GOT3 (cell line): ENCODE measurements at places on chromosomes 4 and X.

GRCh38 chr4:112341033-112341432 is 43.9 kb downstream of the ALPK1 start:
- no peak for DNase-seq

DNA sequence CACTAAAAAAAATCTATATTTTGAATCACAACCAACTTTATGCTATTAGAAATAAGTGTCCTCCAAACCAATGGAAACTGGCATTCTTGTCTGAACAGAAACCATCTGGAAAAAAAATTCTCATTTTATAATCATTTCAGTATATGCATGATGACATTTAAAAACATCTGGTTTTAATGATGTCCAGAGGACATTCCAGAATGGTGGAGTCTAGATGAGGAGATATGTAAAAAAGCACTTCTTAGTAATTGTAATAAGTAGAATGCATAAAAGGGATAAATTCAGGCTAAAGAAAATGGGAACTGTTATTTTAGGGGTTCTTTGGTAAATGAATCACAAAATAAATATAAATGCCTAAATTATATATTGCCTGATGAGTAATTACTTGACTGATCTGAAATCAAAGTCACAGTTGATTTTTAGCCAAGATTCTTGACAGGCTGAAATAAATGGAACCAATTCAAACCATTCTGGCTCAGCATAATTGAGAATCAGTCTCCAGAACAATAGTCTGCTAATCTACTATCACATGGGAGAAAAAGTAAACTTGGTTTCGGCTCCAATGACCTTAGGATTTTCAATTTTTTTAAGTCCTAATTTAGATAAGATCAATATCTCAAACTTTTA is 636.6 kb downstream of the FAT4 start:
- DNase-seq = no peak

GRCh38 chr4:73631565-73632226 is 11.5 kb upstream of the RASSF6 start:
- no peak for DNase-seq

DNA sequence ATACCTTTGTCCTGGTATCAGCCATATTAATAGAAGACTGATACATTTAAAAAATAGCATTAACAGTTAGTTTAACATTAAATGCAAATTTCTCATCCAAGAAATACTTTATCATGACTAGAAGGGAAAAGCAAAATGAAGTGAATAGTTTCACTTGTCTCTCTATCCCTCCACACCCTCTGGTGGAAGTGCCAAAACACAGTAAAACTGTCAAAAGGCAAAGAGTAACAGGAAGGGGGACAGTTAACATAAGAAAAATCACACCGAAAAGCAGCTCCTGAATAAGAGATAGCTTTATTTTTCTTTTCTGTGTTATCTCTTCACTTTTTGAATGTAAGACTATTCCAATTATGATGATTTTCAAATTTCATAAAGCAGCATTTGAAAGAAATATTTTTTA is 187.2 kb downstream of the FBXW7 start:
- no peak for DNase-seq

DNA sequence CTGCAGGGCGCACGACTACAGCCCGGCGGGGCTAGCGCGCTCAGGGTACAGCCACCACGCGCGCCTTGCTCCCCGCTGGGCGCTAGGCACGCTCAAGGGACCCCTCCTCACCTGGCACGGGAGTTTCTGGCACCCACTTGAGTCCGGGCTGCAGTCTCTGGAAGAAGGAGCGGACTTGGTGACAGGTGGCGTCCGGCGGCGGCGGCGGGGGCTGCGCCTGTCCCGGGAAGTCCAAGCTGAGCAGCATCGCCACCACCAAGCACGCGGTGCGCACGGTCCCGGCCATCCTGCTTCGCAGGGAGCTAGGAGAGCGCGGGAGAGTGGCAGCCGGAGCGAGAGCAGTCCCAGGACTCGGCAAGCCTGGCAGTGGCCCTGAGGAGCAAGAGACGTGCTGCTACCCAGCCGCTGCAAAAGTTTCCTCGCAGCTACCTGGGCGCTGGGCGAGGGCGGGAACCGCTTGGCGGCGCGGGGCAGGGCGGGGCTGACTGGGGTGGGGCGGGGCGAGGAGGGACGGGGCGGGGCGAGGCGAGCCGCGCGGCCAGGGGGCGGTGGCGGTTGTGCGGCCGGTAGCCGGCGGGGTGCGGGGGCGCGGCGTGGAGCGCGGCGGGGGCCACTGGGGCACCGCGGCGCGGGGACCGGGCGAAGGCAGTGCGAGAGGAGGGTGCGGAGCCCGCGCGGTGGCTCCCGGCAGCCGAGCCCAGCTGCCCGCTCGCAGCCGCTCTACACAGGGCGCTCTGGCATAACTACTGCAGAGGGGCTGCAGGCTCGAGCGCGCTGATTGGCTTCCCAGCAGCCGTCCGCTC is at the start of gene GPC3:
Gene GPC3, minus strand, starts transcription at position 431 of the 803 bp plus-strand sequence.
- DNase-seq = peak; percentile 4

DNA sequence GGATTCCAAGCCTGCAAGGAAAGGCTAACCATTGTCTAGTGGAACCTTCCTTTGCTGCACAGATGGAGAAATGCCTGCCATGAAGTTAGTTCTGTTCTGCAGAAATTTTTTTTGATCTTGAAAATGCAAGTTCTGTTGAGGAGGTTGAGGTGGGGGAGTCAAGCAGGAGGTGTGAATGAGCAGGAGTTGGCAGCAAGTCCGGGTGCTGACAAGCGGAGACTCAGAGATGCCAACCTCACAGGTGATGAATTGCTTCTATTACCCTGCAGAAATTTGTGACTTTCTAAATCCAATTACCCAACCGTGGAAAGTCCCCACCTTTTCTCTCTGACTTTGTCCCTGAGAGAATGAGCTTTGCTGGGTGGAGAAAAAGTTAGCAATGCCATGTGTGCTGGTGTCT is 350.1 kb downstream of the DHRSX start:
- no peak for DNase-seq

DNA sequence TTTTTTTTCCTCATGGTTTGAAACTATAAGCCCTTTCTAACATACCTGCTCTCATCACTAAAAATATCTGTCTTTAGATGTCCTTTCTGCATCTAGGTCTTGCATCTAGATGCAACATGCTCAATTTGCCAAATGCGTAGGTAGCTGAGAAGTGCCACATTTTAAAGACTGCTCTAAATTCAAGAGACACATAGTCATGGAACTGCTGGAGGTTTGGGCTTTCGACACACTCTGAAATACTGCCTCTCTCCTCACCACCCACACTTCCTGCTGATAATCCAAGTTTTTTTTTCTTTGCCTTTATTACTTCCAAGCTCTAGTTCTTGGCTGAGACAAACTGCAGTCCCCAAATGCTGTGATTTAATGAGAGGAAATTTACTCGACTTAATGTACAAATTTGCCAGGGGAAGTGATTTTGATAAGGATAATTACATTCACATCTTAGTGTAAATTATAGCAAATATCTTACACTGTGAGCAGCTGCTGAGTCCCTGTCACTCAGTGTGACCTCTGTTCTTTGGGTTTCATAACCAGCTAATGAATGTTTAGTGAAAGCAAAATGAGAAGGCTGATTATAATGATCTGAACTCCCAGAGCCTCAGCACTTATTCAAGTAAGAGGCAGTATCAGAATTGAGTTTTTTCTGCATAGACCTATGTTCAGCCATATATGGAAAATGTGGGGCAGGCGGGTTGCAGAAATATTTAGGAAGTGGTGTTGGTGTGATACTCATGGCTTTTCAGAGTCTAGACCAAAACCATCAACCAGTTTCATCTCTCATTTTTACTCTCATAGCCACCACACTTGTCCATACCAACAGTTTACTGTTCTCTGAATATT is 31.3 kb downstream of the DRD5 start:
- no peak for DNase-seq

GRCh38 chr4:75512386-75513211 is 1.6 kb downstream of the RCHY1 start:
- no peak for DNase-seq

DNA sequence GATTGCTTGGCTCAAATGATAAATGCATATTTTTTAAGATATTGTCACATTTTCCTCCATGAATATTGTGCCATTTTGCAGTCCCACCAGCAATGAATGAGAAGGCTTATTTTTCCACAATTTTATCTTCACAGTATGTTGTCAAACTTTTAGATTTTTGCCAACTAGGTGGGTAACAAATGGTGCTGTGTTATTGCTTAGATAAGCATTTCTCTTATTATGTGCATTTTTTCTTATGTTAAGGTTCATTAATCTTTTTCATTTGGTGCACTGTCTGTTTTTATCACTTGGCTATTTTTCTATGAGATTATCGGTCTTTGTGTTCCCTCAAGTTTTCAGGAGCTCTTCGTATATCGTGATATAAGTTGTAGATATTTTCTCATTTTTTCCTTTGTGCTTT is 13.4 kb upstream of the AFM start:
- DNase-seq = no peak

- DNase-seq = no peak
These were observed 373.8 kb downstream of the OPHN1 start for GRCh38 chrX:68059469-68059868.
